ENCODE measurements at places on chromosomes 3 and 15.

- DNase-seq = no peak
These were observed 1.5 kb upstream of the DMXL2 start for GRCh38 chr15:51624022-51624421.

DNA sequence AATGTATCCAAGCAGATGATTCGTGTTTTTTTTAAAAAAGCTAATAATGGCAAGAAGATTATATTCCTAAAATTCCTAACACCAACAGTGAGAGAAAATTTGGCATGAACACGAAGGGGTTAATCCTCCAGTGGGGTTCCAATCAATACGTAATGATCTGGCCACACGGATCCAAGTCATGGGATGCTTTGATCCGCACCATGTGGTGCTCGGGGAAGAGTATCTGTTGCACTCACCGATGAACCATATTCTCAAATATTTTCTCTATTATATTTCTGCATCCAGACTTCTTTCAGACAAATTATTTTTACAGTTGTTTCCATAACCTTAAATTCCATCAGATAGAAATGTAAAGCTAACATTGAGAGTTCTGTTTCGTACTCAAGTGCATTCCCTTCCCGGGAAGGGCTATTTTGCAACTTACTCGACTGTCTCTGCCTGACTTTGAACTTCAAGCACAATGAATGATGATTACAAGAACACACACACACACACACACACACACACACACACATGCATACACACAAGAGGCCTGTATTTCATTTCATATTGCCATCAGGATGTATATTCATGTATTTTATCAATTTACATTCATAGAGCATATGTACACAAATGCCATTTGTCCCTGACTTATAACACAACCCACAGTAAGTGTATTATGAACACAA is 567.2 kb downstream of the FOXP1 start:
- no peak for DNase-seq

DNA sequence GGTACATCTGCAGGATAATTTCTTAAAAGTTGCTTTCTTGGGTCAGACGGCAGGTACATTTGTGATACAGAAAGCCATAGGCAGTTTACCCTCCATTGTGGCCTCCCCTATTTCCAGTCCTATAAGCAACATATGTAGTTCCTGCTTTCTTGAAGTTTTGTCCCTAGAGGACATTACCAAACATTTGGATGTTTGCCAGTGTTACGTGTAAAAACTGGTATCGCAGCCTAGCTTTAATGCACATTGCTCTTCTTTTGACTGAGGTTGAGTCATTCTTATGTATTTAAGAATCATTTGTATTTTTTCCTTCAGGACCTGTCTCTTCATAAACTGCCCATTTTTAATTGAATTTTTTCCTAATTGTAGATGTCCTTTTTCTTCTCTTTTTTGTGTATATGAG is 114.3 kb downstream of the DIPK2A start:
- no peak for DNase-seq

GRCh38 chr3:27483117-27484014 is 818 bp downstream of the SLC4A7 start:
- DNase-seq = peak; percentile 16

DNA sequence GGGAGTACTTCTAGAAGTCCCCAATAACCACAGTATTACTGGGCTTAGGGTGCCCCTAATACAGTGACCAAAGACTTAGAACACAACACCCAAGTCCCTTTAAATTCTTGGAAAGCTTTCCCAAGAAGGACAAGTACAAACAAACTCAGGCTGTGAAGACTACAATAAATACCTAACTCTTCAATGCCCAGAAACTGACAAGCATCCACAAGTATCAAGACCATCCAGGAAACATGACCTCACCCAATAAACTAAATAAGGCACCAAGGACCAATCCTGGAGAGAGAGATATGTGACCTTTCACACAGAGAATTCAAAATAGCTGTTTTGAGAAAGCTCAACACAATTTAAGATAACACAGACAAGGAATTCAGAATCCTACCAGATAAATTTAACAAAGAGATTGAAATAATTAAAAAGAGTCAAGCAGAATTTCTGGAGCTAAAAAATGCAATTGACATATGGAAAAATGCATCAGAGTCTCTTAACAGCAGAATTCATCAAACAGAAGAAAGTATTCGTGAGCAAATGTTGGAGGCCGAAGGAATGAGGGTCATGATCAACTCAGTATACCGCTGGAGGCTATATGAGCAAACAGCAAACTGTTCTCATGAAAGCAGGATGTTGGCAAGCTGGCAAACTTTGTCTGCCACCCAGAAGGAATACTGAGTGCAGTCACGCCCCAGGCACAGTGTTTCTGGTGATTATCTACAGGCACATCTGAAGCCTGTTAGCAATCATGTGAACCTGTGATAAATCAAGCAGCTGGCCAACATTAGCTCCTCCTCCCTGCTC is 87.0 kb upstream of the NECTIN3 start:
- no peak for DNase-seq

DNA sequence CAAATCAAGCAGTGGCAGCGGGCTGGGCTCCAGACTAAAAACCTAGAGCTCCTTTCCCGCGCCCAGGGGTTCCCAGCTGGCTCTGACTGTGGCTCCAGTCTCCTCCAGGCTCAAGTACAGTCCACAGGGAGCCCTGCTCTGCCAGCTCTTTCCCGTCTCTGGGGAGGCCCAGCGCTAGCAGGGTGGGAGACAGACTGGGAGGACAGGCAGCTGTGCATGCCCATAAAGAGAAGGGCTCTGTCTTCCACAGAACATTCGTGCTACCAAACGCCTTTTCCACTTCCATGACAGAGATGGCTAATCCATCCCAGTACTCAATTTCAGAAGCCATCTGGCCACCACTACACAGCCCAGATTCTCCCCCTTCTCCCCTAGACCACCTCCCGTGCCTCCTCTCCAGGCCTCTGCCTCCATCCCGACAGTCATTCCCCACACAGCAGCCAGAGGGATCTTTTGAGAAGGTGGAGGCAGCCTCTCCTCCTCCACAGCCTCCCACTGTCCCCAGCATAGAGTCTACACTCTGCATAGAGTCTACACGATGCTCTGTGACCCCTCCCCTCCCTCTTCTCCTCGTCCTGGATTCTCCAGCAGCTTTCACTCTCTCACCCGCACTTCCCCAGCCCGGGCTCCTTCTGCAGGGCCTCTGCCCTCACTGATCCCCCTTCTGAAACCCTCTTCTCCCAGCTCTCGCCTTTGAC is 6.8 kb upstream of the DUSP7 start:
- no peak for DNase-seq

GRCh38 chr15:99305761-99306505 is 54.7 kb downstream of the LRRC28 start:
- no peak for DNase-seq

- no peak for DNase-seq
These were observed 7.5 kb upstream of the DNAAF4 start for GRCh38 chr15:55515491-55515890.

GRCh38 chr15:36183201-36183600 is 396.2 kb upstream of the CDIN1 start:
- no peak for DNase-seq

DNA sequence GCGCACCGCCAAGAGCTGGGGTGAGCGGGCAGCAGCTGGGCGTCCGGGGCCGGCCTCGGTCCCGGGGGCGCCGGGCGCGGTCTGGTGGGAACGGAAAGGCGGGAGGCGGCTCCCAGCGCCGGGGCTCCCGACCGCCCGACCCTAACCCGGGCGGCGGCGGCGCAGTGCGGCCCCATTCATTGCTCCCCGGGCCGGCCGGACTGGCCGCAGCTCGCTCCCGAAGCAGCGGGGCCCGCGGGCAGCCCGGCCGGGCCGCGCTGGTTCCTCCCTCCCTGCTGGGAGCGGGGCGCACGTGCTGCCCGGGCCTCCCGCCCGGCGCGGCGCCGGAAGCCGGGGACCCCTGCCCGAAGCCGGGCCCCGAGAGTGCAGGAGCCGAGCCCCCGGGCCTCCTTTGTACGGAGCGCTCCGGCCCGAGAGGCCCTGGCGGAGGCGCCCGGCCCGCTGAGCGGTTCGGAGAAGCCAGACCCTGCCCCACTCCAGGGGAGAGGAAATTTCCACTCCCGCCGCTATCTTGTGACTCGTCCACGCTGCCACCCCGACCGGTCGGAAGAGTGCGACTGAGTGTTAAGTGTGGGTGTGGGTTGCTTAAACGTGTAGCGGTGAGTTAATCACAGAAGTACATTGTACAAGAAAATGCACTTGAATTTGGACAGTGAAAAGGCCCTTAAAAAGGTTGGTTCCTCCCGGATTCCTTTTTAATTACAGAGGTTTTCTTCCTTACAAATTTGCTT is 613 bp downstream of the ATP1B3 start:
- DNase-seq = peak; percentile 37

DNA sequence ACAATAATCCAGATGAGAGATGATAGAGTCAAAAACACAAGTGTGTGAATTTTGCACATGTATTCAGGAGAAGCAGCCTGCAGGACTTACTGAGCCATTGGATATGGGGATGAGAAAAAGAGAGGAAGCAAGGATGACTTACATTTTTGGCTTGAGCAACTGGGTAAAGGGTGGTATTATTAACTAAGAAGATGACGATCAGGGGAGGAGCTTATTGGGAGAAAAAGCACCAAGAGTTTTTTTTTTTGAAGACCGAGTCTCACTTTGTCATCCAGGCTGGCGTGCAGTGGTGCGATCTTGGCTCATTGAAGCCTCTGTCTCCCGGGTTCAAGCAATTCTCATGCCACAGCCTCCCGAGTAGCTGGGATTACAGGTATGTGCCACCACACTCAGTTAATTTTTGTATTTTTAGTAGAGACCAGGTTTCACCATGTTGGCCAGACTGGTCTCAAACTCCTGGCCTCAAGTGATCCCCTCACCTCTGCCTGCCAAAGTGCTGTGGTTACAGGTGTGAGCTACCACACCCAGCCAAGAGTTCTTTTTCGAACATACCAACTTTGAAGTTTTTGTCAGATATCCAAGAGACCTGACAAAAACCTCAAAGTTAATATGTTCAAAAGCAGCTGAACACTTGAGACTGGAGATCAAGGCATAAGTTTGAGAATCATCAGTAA is 14.8 kb upstream of the SH3BP5 start:
- DNase-seq = peak; percentile 23

DNA sequence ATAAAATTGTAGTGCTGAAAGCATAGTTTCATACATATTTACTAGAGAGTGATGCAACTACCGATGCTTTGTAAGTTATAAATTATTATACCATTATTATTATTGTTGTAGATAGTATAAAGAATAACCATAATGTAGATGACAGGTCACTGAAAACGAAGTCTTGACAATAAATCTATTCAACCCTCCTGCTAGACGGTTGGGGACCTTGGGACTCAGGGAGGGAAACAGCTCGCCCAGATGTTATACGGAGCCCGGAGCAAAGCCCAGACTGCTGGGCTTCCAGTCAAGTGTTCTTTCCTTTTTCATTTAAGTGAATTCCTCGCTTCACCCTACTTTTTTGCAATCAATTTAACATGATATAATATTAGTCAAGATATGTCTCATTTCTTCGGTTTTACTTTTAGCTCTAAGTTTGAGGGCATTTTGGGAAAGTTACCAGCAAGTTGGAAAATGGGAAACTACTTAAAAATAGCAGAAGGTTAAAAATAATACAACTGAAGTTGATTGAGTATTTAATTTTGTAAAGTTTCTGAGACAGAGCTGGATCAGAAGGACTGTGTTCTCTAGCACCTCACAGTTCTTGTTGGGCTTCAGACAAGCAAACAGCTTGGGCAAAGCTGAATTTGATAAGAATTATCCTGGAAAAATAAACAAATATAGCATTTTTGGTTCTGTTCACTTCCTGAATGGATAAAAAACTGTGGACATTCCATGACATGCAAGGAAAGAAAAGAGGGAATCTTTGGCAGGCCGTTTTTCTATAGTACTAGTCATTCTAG is 173.4 kb upstream of the TP63 start:
- DNase-seq = no peak

DNA sequence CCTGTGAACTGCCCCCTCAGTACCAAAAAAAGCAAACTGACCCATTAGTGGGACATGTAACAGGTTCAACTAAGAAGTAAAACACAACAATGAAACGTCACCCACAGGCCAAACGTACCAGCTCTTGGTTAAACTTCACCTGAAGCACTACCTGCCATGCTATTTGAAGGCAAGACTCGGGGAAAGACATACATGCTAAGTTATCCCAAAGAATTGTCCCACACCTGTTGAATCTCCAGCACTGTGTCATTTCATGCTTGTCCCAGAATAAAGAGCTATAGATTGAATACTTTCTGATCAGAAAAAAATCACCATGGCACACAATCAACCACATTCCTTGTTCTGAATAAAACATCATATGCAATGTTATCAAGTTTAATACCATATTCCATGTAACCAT is 195.4 kb upstream of the WNT5A start:
- no peak for DNase-seq

DNA sequence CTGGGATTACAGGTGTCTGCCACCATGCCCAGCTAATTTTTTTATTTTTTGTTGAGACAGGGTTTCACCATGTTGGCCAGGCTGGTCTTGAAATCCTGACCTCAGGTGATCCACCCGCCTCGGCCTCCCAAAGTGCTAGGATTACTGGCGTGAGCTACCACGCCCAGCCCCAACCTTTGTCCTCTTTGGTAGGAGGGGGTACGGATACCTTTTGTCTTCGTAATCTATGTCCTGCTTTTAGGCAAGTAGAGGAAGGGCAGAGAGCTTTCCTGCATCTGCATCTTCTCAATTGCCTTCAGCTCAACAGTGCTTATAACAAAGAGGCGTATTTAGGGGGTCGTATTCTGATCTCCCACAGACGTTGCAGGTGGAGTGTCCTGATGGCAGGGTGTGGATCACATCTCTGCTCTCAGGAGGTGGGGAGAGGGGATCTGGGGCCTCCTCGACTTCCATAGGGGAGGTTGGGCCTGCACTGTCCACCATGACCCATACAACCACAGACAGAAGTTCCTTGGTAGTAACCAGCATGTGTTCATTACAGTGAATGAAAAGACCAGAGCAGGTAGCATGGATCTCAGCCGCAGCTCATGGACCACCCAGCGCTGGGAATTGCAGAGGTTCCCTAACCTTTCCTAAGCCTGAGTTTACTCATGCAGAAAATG is 21.4 kb upstream of the KCTD6 start:
- DNase-seq = no peak

- no peak for DNase-seq
These were observed 27.7 kb downstream of the C15orf39 start for GRCh38 chr15:75229191-75230015.

- DNase-seq = no peak
These were observed 3.6 kb downstream of the CRTAP start for GRCh38 chr3:33117461-33117860.

GRCh38 chr3:71428841-71429596 is 154.5 kb downstream of the FOXP1 start:
- DNase-seq = no peak

DNA sequence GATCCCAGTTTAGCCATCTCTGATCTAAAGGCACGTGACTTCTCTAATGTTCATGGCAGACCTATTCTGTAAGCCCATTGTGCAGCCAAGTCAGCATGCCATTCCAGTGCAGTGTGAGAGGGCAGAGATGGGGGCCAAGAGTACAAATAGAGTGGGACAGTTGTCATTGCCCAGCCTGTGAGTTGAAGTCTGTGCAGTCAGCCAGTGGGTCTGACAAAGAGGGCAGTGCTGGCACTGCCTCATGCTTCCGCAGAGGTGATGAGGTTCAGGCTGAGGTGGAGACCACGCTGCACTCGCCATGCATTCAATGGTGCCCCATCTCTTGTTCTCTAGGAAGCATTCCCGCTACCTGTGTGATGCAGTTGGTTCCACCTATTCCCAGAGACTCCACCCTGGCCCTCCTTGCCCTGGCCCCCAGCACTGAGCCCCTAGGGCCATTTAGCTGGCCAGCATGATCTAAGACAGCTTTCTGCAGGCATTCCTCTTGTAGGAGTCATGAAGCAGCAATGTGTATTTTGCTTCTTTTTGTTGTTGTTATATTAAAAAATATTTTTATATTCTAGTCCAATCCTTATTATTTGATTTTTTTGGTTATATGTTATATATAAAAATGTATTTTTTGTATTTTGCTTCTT is 3.7 kb downstream of the MRAS start:
- DNase-seq = no peak

Data from activated effector memory CD4-positive, alpha-beta T cell treated with Interleukin-2 at 50 U/mL for 16 hours (primary cell).